Stimulated activated CD4-positive, alpha-beta T cell treated with anti-CD3 and anti-CD28 coated beads, Interleukin-1b, Interleukin-23, amount 100 ng/mL, for 4 hours (primary cell): ENCODE measurements at places on chromosomes 1 and 21.

GRCh38 chr1:201739492-201740085, 89.4 kb upstream of the IPO9 start:
- DNase-seq: peak; percentile 51

DNA sequence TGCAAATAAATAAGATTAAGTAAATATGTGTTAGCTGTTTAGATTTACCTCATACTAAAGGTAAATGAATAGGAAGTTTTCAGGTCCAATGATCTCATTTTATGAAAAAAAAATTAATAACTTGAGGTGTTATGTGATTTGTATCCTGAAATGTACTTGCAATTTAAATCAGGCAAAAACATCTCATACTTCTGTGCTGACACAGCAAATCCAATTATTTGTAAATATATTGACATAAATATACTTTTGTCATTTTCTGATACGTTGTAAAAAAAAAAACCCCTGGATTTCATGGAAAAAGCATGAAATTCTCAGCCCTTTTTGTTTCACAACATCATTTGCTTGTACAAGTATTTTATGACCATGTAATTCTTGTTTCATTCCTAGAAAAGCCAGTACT, 184.1 kb upstream of the NCAM2 start:
- no peak for DNase-seq

GRCh38 chr21:36079010-36079649, 9.3 kb downstream of the CBR1 start:
- DNase-seq: peak; percentile 11

DNA sequence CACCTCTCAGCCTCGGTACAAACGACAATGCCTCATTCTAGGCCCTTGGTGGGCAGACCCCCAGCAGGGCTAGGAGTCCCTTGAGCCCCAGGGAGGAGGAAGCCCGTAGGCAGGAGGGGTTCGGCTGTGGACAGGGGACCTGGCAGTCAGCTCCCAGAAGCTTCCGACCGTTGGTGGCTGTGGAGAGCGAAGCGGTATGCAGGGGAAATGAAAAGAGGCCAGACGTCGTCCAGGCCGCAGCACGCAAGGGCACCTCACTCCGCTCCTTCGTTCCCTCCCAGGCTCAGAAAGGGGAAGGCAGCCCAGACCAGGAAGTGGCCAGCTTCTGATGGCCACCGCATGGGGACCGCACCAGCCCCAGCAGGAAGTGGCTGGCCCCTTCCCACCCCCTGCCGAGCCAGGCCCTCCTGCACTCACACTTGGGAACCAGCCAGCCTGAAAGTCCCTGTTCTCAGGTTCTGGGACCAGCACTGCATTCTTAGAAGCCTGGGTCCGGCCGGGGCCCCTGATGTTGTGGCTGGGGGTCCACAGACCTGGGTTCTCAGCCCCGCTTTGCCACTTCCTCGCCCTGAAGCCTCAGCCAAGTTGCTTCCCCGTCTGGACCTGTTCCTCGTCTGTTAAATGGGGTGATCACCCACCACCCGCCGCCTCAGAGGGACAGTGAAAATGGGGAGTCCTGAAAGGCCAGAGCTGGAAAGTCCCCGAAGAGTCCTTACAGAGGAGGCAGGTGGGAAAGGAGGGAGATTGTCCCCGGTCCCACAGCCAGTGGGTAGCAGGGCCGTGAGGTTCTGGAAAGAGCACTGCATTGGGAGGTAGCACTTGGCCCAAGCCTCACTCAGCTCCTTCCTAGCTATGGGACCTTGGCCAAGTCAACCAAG, 104.0 kb upstream of the RUNX3 start:
- no peak for DNase-seq

- no peak for DNase-seq
These were observed 21.4 kb downstream of the FRRS1 start for GRCh38 chr1:99745061-99745460.

DNA sequence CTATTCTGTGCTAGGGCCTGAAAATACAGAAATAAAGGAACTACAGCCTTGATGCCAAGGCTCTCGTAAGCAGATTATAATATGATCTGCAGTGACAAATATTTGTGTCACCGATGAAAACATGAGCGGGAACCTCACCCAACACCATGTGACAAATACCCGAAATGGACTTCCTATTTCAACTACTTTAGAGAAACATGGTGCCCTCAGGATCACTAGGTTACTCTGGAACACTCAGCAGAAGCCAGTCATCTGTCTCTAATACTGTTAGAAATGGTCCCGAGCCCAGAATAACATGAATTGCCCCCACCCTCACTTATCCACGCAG, 463 bp upstream of the VAMP3 start:
- DNase-seq: no peak

DNA sequence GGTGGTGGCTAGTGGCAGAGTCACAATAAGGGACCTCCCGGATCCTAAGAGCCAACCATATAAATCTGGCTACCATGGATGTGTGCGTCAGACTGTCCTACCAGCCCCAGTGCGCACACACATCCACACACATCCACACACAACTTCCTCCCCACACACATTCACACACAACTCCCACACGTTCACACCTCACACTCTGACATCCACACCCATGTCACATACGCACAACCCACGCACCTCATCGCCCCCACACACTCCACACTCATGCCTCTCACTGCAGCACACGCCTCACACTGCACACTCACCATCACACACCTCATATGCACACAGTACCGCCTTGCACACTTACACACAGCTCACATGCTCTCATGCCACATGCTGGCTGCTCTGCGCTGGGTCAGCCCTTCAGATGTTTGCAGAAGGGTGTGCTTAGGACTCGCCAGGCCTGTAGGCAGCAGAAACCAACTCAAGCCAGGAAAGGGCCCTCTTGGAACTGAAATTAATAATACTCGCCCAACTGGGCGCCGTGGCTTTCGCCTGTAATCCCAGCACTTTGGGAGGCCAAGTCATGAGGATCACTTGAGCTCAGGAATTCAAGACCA, 3.0 kb downstream of the LDLRAD2 start:
- DNase-seq: no peak

GRCh38 chr1:24517898-24518297, 15.3 kb downstream of the RCAN3 start:
- DNase-seq: no peak

- no peak for DNase-seq
These were observed 70.4 kb downstream of the PLXNA2 start for GRCh38 chr1:208173749-208174148.

- DNase-seq: no peak
These were observed 4.1 kb downstream of the DISC1 start for GRCh38 chr1:231630558-231631205.

DNA sequence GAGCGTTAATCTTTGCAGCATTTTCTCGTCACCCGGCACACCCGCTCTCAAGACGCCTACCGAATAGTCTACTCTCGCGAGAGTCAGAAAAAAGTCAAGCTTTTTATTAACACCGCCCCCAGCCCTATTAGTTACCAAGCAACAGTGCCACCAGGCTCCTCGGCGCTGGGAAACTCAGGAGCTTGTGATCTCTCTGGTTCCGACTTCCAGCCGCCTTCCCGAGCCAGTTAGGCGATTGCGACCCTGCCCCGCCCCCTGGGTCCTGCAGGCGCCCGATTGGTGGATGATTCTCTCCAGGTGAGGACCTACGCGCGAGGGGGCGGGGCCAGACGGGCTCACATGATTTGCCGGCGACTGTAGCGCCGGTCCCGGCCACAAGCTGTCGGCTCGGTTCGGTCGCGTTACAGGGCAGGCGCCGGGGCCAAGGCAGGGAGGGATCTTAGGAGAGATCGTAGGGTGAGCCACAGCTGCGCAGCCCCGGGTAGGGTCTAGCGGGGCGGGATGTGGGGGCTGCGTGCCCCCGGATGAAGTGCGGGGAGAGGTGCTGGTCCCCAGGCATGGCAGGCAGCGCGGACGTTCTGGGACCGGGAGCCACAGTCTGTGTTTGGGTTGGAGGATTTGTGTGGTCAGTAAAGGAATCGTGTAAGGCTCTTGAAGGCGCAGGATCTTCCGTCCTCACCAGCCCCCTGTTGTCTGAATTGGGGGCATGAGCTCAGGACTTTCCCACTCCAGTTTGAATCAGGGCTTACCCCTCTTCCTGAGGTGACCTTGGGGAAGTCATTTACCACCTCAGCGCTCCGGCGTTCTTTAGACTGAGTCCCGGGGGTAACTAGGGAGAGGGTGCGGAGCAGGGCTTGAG, at the start of gene PFKFB2:
Gene PFKFB2, plus strand, starts transcription at position 365 of the 859 bp plus-strand sequence. CDS start 1,443 bp downstream, outside the sequence.
- peak; percentile 97 for DNase-seq

GRCh38 chr1:30345491-30346130, 377.8 kb downstream of the MATN1 start:
- DNase-seq: no peak

DNA sequence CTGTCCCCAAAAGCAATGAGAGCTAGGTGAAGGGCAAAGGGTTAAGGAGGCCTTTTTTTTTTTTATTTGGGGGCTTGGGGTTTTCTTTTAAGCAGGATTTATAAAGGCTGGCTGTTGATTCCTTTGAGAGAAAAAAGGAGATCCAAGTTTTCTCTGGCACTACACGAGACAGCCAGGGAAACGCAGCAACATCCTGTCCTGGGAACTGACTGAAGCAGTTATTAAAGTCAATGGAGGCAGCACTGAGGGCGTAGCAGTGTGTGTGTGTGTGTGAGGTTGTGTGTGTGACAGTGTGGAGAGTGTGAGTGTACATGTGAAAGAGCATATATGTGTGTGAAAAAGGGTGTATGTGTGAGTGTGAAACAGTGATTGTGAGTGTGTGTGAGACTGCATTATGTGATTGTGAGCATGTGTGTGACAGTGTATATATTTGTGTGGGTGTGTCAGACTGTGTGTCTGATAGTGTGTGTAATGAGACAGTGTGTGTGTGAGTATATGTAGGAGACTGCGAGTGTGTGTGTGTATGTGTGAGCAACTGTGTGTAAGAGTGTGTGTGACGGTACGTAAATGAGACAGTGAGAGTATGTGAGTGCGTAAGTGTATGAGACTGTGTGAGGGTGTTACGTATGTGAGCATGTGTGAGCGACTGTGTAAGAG, 65.9 kb upstream of the TIAM1 start:
- no peak for DNase-seq

DNA sequence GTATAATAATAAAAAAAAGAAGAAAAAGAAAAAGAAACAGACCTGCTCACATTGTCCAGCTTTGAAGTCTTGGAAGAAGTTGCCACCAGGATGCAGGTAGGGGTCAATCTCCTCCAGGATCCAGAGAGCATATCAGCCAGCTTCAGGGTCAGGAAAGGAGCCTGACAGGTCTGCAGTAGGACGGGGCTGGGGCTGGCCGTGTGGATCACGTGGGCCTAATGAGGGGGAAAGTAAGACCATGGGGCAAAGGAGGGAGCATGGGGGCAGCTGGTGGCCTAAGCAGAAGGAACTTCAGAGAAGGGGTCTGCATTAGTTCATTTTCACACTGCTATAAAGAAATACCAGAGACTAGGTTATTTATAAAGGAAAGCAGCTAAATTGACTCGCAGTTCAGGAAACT, 19.3 kb upstream of the SMYD3 start:
- DNase-seq: no peak

DNA sequence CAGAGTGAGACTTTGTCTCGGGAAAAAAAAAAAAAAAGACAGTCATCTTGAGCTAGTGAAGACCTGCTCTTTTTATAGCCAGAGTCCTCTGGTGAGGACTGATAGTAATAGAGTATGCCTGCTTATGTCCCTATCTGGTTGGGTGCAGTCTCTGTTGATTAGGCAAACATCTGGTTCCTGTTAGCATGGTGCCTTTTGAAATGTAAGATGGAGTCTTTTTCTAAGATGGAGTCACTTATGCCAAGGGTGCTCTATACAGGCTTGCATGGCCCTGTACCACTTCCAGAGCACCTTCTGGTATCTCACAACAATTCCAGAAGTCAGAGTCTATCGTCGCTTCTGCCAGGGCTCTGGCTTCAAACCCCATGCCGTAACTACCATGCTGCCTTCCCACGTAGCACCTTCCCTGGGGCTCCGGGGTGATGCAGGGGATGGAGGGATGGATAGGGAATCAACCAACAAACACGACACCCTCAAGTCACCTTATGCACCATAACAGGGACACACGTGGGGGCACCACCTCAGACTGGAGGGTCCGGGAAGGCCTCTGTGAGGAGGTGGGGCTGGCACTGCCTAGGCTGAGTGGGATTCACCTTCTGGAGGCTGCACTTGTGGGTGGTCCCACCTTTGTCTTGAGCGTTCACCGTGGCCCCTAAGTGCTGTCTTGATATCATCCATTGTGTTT, 11.6 kb upstream of the PADI6 start:
- no peak for DNase-seq

DNA sequence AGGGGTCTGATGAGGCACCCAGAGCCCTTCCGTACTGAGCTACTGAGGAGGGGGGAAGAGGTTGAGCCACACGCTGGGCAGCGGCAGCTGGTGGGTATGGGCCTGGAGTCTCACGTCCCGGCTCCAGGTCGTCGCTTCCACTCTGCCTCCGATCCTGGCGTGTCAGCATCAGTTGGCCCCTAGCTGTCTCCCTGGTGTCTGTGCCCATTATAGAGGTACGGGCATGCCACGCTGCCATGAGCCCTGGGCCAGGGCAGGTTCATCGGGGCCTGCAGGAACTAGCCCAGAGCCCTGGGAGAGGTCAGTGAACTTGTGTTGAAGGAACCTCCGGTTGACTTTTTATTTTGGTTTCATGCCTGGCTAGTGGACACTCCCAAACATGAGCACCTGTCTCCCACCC, 18.2 kb downstream of the COQ8A start:
- DNase-seq: no peak

DNA sequence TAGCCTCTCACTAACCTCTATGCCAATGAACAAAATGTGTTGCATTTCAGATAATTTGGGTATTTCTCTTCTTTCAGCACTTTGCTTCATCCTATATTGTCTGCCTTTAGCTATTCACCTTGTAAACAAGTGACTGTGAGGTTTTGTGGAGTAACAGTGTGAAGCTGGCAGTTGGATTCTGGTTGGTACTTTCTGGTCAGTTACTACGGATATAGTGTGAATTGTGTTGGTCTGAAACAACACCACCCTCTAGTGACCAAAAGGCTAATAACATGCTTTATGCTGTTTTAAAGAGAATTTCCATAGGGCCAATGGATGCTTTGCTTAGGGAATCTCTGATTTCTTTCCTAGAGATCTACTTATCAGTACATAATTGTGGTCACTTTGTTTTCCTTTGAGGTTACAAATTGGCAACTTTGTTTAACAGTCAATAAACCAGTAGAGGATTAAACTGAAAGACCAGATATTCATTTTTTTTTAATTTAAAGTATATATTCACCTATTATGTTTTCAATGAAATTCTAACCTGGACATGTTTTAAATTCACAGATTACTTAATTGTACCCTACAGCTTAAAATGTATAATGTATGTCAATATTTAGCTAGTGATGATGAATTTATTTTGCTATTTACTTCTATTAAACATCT, 2.5 kb upstream of the PTGER3 start:
- DNase-seq: no peak

DNA sequence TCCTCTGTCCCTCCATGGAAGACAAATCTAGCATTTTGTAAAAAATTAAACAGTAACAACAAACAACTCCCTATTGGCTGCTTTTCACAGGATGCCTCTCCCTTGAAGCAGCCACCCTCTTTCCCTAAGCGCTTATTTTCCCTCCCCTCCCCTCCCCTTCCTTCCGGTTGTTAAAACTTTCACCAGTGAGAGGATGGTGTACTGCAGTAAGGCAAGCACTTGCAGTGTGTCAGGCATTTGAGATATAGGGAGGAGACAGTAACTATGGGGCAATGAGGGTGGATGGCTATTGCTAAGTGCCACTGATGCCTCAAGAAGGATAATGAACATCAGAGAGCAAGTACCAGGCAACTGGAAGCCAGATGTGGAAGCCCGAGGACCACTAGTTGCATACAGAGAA, 19.1 kb upstream of the KIAA1614 start:
- DNase-seq: no peak

GRCh38 chr21:29403922-29404538, 105.3 kb downstream of the BACH1 start:
- DNase-seq: no peak
